ENCODE measurements at places on chromosomes 3 and 15. TPM values are rescaled to one million over a fixed set of nuclear protein-coding genes. Genes with fewer than 3 reads are reported as not detected.

- no peak for DNase-seq
Measured at GRCh38 chr3:16801223-16801622, 83.5 kb upstream of the PLCL2 start.

SCG3 gene
- total RNA-seq = 6.4 TPM

- DNase-seq = no peak
Measured at GRCh38 chr3:71177375-71177774, 406.2 kb downstream of the FOXP1 start.

ARHGEF26 gene
- 10.8 TPM for total RNA-seq

- no peak for DNase-seq
Measured at GRCh38 chr15:51904421-51904820, 67.2 kb downstream of the LEO1 start.

DNA sequence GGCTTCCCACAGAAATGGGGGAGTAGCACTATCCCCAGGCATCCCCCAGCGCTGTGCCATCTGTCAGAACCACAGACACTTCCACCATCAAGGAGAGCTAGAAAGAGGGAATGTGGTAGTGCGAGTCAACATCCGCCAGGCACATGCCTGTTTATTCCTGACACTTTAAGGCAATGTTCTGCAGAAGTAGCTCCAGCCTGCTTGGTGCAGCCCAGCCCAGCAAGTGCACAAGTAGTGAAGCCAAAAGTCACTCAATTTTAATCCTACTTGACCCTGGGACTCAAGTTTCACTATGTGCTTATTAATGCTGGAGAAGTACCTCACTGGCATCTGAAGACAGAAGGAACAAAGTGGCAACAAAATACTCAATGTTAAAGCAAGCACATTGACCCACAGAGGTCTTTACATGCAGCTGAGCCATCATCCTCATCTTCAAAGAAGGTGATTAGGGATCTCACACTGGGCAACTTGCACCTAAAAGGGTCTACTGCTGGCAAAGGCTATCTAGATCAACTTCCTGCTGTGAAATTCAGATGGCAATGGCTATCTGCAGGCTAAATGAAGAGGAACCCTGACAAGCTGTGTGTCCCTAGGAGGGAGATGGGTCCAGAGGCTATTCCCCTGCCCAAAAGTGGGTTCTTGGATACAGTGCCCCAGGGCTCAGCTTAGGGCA lies 61.4 kb upstream of the CLDN18 start:
- DNase-seq = no peak

DNA sequence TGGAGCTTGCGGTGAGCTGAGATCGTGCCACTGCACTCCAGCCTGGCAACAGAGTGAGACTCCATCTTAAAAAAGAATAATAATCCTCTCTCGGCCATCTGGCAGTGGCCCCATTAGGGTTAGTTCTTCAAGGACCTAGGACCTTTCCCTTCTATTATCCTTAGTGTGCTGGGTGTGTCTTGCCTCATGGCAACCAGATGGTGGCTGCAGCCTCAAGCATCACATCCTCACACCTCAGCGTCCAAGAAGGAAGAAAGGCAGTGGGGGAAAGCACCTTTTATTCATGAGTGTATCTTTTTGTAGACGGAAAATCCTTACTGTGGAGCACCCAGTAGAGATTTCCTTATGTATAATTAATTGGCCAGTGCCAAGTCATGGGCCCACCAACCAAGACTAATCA lies 42.7 kb upstream of the TFRC start:
- DNase-seq = no peak

- DNase-seq = no peak
Measured at GRCh38 chr15:31609258-31609681, 282.6 kb downstream of the KLF13 start.

AZI2 gene
- 64.3 TPM for total RNA-seq

DNA sequence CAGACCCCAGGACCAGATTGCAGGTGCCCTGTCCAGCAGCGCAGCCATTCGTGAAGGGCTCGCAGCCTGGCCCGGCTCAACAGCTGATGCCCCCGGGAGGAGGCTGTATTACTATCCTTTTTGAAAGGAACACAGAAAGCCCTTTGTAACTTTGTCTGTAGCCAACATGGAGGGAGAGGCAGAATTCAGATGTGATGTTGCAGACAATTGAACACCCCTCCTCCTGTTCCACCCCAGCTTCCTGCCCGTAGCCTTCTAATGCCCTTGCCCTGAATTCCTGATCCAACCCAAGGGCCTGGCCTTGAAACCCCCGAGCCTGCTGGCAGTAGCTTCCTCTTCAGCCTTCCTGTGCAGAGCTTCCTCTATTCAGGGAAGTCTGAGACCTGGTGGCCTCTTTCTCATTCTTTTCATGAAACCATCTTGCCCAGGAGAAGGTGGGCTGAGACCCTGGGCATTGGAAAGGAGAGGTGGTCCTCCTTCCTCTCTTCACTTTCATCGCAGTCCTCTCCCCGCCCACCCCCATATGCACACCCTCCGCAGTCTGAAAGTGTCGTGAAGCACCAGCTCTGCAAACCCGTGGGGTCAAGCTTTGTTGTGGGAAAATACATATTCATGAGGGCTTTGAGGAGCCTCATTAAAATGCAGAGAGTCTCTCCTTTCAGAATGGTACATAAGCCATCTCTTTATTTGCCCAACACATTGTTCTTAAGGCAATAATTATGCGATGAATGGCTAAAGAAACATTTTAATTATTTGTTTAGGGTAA lies 109.2 kb downstream of the APBA2 start:
- no peak for DNase-seq

GRCh38 chr3:34002569-34003100 lies 204.2 kb downstream of the PDCD6IP start:
- DNase-seq = no peak

GRCh38 chr3:149231871-149232270 lies 10.2 kb upstream of the CP start:
- no peak for DNase-seq

DNA sequence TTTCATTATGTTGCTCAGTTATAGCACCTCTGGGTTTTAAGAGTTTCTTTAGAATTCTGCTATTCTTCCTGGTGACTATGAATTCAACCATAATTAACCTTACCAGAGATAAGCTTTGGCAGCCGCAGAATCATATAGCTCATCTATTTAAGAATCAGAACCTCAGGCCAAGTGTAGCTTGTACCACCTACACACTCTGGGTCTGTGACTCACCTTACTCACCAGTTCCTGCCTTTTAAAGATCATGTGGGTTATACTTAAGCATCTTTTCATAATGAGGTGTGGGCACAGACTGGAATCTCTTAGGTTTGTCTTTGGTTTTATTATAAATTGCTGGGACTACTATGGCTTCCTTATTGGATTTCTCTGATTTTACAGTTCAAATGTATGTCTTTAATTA lies 21.9 kb downstream of the CDV3 start:
- DNase-seq = no peak

DNA sequence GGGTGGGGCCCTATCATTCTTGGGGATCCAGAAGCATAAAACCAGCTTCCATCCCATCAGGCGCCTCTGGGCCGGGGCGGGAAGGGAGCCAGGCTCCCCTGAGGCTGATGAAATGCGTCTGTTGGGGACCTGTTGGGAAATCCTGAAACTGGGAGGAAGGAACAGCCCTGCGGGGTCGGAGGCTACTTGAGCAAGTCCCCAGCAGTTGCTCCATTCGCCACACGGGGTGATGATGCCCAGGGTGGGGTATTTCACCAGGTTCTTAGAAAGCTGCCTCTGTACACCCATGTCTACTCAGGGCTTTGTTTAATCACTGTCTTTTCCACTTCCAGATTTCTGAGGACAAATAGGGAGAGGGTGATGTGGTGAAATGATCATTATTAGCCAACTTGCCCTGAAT lies 25.4 kb upstream of the TSEN2 start:
- DNase-seq = no peak

OIP5 gene
- 9.7 TPM for total RNA-seq

ASB7 gene
- 18.9 TPM for total RNA-seq

DNA sequence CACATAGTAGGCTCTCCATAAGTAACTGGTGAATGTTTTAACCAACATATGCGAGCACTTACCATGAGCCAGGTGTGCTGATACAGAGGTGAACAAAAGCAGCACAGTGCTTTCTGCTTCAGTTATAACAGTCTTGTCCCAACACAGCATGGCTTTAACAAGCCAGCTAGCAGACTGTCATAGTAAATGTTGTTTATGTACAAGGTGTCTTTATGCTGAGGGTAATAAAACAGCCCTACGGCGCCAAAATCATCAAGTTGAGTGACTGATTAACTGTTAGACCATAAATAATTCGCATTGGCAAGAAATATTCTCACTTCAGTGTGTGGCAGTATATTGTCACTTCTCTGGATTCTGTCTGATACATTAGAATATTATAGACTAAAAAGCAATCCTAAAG lies 646.0 kb upstream of the CFAP20DC start:
- no peak for DNase-seq

GRCh38 chr15:46366360-46367007 lies 731.7 kb downstream of the SQOR start:
- DNase-seq = no peak

- DNase-seq = no peak
Measured at GRCh38 chr3:37987751-37988179, 2.8 kb upstream of the VILL start.

GRCh38 chr3:195609229-195609628 lies 25.5 kb upstream of the APOD start:
- DNase-seq = no peak

DNA sequence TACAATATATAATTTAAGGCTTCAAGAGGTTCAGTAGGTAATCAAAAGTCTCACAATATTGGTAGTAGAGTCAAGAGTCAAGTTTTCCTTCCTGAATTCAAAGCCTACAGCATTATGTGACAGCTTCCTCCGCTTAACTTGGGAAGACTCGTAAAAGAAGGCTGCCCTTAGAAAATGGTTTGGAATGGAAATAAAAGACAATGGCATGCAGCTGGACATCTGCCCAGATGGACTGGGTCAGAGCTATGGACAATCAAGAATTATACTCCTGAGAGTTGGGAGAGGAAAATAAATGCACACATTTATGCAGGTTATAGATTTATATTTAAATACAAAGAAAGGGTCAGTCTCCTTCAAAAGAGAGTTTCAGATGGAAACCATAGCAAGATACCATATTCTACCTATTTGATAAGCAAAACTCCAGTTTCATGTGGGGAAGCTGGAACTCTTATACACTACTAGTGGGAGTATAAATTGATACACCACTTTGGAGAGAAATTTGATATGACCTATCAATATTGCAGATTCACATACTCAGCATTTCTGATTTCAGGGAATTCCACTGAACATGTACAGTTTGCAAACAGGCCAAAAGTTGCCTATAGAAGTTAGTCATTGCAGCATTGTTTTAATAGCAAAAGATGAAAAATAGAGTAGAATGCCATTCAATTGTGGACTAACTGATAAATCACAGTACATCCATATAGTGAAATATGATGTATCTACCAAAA lies 6.1 kb downstream of the CRYBG3 start:
- DNase-seq = no peak

- no peak for DNase-seq
Measured at GRCh38 chr3:177478170-177478867, 281.0 kb upstream of the TBL1XR1 start.

DNA sequence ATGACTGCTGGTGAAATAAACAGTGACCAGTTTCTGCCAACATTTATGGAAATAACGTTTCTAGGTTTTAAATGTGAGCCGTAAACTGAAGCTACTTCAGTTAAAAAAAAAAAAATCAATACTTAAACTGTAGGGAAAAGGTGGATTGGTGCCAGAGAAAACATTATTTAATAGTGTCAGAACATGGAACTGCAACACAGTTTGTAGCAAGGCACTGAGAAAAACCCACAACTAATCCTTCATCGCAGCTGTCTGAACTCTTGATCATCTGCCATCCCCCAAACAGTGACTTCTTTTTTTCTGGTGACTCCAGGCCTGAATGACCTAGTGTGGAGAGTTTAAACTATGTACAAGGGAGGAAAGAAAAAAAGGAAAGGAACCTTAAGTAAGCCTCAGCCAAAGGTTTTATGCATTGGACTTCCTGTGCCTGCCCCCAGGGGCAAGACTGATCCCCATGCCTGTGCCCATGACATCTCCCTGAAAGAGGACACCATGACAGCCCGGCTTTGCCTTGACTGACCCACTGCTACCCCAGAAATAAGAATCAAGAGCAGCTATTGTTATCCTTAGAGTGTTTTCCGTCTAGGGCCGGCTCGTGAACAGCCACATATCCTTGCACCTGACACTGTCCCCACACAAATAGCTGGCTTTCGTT lies 33.1 kb downstream of the CRTAP start:
- no peak for DNase-seq

CPA3 gene
- not detected for total RNA-seq

- no peak for DNase-seq
Measured at GRCh38 chr3:141250828-141251227, 19.2 kb downstream of the PXYLP1 start.

GBE1 gene
- 10.6 TPM for total RNA-seq

- no peak for DNase-seq
Measured at GRCh38 chr3:110783541-110783940, 288.1 kb upstream of the NECTIN3 start.

IGSF10 gene
- total RNA-seq = 1.8 TPM

GRCh38 chr3:197139586-197139985 lies 110.0 kb upstream of the MELTF start:
- no peak for DNase-seq

GRCh38 chr3:25587526-25587925 lies 77.2 kb downstream of the TOP2B start:
- DNase-seq = no peak

DNA sequence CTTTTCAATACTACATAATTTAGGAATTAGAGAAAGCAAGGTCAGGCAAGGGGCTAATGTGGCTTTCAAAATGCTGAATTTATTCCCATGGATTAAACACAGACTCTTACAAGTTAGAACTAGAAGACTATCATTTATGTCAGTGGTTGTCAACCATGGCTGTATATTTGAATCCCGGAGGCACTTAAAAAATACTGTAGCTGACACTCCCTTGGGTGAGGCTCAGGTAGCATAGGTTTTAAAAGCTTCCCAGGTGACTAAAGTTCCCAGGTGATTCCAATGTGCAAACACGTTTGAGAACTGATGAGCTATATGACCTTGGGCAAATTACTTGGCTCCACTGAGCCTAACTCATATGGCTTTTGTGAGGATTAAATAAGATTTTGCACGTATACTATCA lies 29.6 kb downstream of the AAGAB start:
- DNase-seq = no peak
